Progenitor cell of endocrine pancreas (in vitro differentiated cells): ENCODE measurements at places on chromosomes 11 and 22.

DNA sequence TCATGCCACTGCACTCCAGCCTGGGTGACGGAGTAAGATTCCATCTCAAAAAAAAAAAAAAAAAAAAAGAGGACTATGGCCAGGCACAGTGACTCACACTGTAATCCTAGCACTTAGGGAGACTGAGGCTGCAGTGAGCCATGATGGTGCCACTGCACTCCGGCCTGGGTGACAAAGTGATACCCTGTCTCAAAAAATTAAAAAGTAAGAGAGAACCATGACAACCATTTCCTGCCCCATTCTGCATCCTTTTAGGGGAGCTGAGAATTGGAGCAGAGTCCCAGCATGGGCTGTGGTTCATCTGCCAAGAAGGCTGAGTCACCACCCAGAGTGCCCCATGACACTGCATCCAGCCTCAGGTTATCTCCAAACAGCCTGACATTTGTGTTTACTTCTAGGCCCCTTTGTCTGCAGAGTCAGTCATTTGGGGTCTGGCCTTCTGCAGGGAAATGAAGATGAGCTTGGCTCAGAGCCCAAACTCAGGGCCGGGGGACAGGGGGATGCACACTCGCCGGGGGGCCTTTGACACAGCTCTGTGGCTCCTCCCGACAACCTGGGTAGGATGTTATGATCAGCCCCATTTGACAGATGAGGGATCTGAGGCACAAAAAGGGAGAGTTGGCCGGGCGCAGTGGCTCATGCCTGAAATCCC is 4.7 kb downstream of the CSDC2 start:
- no peak for DNase-seq

GRCh38 chr11:103681855-103682254 is 354.6 kb upstream of the DDI1 start:
- DNase-seq: no peak

DNA sequence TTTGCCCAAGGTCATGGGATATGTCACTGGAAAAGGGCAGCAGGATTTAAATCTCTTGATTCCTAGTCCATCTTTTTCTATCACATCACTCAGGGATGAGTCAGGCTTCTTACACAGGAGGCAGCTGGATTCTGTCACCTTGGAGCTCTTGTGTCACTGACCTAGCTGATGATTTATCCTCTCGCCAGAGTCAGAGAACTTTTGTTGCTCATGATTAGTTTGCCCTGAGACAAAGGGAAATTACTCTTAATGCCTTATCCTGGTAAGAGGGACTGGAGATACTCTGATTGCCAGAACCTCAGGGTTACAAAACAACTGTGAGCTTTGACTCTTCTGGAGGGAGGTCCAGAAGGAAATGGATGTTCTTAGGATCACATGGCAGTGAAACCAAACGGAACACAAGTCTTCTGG is 10.1 kb downstream of the COA4 start:
- no peak for DNase-seq

GRCh38 chr22:50267591-50268390 is 2.4 kb downstream of the MAPK11 start:
- DNase-seq: no peak

DNA sequence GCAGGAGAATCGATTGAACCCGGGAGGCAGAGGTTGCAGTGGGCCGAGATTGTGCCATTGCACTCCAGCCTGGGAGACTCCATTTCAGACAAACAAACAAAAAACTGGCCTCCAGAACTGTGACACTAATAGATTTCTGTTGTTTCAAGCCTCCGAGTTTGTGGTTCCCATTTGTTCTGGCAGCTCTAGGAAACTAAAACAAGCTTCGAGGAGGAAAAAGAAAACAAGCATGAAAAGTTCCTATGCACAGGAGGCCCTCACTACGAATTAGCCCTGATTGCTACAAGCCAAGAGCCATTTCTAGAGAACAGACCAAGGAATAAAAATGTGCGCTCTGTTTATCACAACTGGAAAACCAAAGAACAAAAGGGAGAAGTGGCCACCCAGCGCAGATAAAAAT is 47.8 kb upstream of the SHANK2 start:
- no peak for DNase-seq

DNA sequence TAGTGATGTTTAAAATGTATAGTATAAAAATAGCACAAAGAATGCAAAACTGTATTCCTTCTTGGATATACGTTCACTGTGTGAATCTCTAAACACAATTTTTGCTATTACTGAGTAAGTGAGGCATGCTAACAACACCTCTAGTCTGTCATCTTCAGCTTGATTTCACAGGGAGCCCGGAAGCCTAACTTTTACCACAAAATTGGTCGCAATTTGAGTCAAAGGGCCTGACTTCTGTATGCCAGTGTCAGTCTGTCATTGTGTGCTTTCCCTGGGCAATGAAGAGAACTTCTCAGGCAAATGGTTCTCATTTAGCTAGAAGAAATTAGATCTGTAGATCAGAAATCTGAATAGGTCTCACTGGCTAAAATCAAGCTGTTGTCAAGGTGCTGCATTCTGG is 1059.5 kb downstream of the FAM181B start:
- DNase-seq: no peak

DNA sequence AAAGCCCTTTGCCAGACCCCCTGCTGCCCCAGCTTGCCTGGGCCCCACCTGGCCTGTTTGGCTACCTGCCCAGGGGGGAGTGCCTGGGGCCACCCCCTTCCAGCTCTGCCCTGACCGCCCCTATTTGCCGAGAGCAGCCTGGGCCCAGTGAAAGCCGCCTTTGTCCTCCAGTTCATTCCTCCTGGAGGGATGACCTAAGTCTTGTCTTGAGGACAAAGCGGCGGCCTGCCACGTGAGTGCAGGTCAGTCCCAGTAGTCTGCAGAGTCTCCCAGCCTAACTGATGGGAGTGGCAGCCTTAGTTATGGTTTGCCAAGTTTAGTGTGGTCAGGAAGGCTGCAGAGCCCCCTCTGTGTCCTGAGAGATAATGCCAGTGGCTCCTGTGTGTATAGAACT is 115.9 kb upstream of the CRYBB3 start:
- DNase-seq: no peak

- no peak for DNase-seq
Measured at GRCh38 chr22:23073526-23074229, 3.4 kb downstream of the GNAZ start.

DNA sequence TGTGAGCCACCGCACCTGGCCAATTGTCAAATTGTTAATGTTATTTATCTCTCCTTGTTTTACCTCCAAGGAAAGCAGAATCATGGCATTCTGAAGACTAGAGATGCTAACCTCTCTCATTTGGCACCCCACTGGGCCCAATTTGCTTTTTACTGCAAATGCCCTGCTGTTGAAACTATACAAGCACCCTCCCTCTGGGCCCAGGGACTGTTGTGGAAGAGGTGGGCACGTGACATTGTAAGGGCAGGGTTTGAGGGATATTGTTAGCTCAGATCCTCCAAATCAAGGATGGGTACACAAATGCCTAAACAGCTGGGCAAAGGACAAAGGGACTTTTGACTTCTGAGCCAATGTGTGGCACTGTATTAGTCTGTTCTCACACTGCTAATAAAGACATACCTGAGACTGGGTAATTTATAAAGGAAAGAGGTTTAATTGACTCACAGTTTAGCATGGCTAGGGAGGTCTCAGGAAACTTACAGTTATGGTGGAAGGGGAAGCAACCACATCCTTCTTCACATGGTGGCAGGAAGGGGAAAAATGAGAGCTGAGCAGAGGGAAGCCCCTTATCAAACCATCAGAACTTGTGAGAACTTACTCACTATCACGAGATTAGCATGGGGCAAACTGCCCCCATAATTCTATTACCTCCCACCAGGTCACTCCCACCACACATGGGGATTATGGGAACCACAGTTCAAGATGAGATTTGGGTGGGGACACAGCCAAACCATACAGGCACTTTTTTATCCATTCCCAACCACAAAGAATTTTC is 6.5 kb upstream of the ALDH3B2 start:
- DNase-seq: no peak

DNA sequence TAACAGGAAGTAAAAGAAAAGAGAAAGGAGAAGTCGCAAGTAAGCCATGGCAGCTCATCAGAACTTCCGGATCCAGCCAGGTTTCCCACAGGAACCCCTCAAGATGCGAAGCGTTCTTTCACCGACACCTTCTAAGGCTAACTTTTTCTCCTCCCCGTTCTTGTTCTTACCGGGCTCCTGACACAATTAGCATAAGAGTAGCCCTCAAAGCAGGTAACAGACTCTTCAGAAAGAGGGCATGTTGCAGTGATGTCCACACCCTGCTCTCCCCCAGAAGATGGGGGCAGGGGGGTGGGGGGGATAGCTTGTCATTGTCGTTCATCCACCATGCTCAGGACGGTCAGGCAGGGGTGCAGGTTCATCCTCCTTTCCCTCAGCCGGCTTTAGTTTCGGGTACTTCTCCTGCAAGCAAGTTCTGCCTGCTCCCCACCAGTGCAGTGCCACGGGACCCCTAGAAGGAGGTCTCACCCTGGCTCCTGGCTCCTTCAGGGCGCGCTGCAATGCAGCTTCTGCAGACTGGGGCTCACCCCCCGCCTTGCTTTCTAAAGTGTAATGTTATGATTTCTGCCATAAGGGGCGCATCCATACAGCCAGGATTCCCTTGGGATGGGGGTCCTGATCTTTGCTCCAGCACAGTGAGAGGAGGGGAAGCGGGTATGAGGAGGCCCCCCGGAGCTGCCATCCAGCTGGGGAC is 2.3 kb downstream of the OPCML start:
- no peak for DNase-seq

- no peak for DNase-seq
Measured at GRCh38 chr11:43582863-43583462, 97.6 kb upstream of the HSD17B12 start.

DNA sequence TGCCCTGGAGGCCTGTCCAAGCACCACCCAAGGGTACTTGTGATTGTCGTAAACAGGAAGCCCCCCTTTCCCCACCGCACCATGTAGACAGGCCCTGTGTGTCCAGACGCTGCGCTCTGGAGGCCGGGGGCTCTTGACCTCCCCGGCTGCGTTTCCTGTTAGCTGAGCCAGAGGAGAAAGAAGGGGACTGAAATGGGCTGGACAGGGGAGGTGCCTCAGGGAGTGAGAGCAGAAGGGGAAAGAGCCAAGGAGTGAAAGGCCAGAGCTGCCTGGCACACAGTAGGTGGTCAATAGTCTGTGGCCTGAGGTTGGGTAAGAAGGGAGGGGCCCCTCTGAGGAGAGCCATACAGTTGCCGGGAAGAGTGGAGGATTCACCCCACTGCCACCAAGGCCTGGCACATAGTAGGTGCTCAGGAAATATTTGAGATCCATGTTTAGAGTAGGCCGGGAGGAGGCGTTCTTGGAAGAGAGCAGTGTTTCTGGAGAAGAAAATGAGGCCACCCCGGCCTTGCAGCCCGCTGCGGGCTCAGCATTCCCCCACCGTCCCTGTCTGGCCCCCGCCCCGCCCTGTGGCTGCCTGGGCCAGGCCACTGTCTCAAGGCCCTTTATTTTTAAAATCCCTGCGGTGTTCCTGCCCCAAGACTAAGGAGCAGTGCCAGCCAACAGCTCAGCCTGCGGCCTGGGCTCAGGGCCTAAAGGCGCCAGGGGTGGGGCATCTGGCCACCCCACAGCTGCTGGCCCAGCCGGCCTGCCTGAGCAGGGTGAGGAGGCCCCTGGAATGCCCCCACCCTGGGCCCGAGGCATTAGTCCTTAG is 13.6 kb upstream of the CDC42EP1 start:
- DNase-seq: no peak

DNA sequence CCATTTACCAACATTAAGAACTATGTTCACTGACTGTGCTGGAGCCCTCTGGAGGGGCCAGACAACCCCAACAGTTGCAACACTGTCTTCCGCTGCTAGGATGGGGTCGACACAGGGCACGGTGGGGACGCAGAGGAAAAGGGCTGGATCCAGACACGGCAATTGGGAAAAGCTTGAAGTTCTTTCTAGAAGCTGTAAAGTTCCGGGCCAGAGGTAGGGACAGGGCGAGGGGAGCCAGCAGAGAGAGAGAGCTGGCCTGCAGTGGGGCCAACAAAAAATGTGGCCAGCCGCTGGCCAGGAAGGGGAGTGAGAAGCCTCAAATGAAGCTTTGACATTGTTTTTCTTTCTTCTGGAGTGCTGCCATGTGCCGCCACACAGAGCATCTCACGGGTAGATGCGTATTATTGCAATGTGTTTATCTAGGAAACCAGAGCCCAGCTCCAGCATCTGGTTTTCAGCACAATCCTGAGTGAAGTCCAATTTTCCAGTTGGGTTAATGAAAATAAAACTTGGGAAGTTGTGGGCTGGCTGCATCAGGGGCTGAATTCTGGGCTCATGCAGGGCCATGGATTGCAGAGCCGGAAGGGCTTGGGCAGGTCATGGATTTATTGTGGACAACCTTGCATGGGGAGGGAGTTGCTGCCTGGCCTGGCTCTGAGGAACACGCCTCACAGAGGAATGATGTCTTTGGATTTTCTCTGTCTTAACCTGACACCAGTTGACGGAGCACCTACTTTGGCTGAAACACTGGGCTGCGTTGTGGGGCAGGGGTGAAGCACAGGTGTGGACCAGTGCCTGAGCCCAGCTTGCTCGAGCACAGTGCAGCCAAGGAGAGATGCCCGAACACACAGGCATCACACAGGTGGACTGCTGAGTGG is 67.6 kb upstream of the AMPD3 start:
- no peak for DNase-seq

DNA sequence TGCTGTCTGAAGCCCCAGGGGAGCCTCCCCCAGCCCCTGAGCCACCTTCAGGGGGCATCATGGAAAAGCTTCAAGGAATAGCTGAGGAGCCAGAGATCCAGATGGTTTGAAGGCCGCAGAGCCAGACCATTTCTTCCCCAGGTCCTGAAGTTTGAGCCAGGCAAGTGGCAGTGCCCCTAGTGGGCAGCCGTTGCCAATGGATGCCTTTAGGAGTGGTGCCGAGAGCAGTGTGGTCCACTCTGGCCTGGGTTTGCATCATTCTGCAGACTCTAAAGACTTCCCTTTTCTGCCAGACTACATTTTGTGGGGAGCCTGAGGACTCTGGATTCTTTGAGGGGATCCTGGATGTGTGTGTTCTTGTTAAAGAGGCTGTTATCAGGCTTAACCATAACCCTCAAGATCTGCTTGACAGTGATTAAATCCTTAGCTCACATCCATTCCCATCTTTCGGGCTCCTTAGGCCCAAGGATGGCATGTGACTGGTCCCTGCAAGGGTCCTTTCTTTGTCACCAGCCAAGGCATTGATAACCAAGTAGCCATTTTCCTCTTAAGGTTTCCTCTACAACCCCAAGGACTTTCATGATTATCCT is 13.1 kb downstream of the HINFP start:
- no peak for DNase-seq

GRCh38 chr11:105230586-105230985 is 91.0 kb upstream of the CARD18 start:
- DNase-seq: no peak

- no peak for DNase-seq
Measured at GRCh38 chr11:128544471-128545051, 42.8 kb downstream of the ETS1 start.

- DNase-seq: no peak
Measured at GRCh38 chr11:66728038-66728692, 851 bp downstream of the SPTBN2 start.

DNA sequence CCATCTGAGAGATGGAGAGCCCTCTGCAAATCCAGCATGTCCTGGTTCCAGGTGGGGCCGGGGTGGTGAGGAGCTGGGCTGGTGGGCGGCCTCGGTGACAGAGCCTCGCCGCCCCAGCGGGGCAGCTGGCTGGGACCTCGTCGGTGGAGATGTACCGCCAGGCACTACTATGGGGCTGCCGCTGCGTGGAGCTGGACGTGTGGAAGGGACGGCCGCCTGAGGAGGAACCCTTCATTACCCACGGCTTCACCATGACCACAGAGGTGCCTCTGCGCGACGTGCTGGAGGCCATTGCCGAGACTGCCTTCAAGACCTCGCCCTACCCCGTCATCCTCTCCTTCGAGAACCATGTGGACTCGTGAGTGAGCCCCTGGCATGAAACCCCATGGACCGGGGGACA is 7.0 kb downstream of the PLCB3 start:
- DNase-seq: no peak
